Activated naive CD4-positive, alpha-beta T cell (primary cell): ENCODE measurements at places on chromosomes 7 and 10.

DNA sequence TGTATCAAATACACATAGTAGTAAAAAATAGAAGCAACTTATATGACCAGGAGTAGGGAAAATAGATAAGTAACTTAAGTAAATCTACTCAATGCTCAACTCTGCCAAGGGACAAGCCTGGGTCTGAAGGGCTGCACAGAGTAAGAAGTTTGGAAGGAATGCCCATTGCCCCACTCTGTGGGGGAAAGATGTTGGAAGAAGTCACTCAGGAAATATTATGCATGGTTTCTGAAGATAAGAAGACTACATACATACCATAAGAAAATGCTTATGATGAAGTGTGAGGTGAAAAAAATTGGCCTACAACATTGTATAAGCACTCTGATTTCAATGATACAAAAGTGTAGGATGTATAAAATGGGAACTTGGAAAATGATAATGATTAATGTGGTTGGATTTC is 54.0 kb downstream of the LAMB4 start:
- DNase-seq = no peak

GRCh38 chr7:113246738-113247137 is 128.4 kb upstream of the SMIM30 start:
- DNase-seq = no peak

DNA sequence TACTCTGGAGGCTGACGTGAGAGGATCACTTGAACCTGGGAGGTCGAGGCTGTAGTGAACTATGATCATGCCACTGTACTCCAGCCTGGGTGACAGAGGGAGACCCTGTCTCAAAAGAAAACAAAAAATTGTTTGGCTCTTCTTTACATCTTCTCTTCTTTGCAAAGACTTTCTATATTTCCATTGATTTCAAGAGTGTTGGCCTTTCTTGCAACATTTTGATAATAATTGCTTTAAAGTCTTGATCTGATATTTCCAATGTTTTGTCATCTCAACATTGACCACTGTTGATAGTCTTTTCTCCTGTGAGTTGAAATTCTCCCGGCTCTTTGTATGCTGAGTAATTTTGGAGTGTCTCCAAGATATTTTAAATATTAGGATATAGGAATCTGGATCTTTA is 17.8 kb upstream of the CLDN4 start:
- DNase-seq = no peak

DNA sequence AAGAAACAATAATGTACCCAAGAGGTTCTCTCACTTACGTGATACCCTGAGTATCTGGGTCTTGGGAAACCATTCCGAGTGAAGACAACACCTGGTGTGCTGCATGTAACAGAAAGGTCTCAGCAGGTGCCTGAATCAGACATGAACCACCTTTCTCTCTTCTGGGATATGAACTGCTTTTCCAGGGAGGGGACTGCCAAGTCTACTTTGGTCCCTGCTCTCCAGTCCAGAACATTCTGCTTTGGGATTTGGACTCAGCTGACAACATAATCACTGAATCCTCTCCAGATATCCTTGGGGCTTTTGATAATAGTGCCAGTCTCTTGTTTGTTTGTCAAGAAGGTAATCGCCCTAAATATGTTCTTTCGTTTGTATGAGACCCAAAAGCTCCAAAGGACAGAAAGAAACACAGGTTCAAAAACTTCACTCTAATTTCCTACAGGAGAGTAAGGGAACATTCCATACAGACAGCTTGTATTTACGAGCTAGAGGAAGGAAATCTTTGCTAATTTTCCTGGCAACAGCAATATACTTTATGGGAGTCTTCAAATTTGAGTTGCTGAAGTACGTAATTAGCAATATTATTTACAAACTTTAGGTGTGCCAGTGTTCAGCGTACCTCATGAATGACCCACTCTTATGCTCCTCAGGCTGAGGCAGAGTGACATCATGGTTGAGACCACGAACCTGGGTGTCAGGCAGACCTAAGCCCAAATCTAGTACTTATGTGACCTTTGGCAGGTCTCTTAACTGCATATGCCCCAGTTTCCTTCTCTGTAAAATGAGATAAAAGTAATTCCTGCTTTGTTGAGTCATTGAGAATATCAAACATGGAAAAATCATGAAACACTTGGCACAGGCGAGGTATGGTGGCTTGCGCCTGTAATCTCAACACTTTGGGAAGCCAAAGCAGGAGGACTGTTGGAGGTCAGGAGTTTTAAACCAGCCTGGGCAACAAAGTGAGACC is 5.4 kb downstream of the ABLIM1 start:
- no peak for DNase-seq

DNA sequence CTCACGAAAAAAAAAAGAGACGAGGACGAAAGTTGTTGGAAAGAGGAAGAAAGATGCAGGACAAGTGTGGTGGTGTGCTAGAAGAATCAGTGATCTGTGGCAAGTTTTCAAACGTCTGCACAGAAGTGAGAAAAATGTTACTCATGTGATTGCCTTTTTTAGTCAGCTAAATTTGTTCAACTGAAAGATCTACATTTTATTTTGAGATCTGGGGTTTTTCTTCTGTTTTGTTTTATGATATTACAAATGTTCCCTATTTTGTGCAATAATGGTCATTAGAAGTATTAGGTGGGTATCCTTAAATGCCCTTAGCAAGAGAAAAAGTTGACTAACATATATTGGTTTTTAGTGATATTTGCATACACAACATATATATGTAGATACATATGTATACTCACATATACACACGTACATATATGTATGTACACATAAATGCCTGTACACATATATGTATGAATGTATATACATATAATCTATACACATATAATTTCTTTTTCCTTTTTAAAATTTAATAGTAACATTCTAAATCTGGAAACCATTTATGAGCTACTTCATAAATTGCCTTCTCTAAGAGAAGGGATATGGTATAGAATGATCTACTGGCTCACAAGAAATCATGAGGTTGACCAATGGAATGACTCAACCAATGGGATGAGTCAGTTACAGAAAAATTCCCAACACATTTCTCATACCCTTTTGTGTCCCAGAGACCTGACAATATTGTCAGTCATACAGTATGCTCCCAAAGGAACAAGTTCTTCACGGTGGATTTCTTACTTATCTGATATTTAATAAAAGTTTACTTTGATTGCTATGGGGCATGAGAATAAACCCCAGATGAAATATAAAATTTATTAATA is 38.4 kb downstream of the SLC39A12 start:
- no peak for DNase-seq

DNA sequence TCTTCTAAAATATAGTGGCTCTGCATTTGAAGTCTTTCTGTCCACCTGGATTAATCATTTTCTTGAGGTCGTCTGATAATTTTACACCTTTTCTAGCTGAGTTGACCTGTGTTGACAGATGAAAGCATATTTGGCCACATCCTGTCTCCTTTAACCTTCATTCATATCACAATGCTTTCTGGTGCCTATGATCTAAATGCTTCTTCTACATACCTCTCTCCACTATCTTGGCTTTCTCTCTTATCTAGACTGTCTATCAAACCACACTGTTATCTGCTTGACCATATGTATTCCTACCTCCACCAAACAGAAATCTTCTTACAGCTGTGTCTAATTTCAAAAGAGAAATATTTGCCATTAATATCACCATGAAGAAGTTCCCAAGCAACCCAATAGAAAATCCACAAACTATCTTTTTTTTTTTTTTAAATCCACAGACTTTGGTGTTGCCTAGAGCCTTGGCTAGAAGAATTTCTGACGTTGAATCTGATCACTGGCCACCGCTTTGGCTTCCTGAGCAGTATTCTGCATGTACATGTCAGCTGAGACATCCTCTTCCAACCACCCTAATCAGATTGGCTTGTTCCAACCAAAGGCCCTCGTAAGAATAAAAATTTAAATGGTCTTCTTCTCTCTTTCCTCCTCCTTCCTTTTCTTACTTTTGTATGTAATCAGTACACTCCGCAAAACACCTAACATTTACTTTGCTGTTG is 66.3 kb upstream of the SP4 start:
- DNase-seq = no peak

DNA sequence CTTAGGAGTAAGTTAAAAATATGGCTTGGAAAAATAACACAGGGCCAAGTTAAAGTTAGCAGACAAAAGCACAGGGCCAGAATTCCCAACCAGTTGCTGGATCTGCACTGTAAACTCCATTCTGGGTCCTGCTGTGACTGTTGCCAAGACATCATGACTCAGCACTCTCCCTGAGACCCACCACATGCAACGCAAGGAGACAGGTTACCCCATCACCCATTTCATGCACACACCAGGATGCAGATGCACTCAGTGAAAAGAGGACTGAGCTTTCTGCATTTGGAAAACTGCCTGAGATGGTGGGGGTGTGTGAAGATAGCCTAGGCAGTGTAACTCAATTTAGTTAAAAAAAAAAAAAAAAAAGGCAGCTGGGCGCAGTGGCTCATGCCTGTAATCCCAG is 97.6 kb upstream of the ZNF438 start:
- no peak for DNase-seq

- no peak for DNase-seq
Measured at GRCh38 chr7:70420381-70420662, 711.6 kb upstream of the GALNT17 start.

- DNase-seq = no peak
Measured at GRCh38 chr7:33757050-33757449, 148.3 kb upstream of the BMPER start.

GRCh38 chr7:151699147-151699927 is 177.6 kb downstream of the PRKAG2 start:
- no peak for DNase-seq

DNA sequence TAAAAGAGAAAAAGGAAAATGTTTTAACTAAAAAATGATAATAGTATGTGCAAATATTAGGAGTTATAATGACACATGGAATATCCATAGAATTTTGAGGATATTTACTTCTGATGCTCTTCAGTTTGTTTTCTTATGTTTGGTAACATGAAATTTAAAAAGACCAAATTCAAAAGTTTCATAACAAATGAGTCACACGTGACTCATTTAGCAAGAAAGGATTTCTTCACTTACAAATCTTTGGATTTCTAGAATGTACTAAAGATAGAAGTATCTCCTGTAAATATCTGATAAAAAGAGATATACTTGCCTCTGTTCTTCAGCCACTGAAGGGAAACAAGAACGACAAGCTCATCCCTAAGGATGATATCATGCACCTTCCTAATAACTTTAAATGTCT is 774.5 kb upstream of the LRRTM3 start:
- no peak for DNase-seq

DNA sequence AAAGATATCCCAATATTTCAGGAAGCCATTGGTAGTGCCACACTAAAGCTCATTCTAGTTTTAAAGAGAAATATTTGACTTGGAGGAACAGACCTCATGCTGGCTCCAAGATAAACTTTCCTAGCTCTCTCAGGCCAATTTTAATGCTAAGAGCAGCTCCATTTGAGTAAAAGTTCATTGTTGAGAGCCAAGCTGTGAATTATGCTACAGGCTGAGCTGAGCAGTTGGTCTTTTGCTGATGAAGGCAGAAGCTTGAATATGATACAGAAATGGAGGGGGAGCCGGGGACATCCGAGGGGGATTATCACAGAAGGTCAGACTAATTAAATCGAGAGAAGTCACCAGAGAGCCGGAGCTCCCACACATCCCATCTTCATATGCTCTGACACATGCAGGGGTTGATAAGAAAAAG is 175.7 kb upstream of the AUTS2 start:
- DNase-seq = no peak

GRCh38 chr10:88528201-88528600 is 54.9 kb downstream of the RNLS start:
- DNase-seq = no peak

- DNase-seq = no peak
Measured at GRCh38 chr7:19352305-19352695, 207.1 kb upstream of the FERD3L start.

DNA sequence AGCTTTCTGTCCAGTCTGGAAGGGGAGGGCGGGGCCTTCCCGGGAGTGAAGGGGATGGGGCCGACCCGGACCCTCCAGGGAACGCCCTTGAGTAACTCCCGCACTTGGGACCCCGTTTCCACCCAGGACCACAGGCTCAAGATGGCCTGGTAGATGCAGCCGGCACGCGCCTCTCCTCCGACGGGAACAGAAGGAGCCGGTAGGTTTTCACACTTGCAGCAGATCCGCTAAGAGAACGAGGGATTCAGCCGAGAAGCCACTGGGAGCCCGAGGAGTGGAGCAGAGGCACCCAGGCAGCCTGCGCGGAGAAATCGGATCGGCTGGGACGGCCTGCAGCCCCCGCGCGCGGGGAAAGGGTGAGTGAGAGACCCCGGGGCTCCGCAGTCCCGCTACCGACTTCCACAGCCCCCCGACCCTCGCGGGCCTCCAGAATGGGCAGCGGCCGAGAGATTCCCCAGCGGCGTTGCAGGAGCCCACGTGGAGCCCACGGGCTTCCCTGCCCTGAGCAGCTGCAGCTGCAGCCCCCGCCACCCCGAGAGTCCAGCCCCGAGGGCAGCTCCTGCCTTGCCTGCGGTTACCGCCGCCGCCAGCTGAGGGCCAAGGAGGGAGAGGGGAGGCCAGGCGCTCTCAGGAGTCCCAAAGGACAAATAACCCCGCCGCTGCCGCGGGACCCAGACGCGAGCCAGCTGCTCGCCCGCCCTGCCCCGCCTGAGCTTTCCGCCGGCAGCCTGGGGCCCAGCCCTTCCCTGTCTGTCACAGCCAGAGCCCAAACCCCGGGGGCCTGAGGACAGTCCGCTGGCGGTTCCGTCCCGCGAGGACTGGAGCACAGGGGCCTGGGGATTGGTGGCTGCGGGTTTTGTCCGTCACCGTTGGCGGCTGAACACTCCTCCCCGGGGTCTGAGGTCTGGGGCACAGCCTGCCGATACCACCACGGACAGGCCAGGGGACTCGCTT is 21.8 kb downstream of the IFT22 start:
- DNase-seq = no peak

DNA sequence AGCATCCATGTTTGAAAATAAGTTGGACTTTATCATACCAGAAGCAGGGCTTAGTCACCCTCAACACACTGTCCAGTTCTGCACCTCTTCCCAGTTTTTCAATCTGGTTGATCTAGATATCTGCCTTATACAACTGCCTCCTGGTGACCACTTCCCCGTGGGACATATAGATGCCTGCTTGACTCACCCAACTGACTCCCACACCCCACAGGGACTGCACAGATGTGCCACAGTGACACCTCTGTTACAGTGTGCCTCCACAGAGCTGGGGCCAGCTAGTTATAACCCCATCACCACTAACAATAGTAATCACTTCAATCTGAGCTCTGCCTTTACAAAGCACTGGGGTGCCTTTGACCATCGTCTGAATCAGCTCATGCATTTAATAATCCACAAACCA is 82.6 kb upstream of the AOAH start:
- DNase-seq = no peak

GRCh38 chr7:120720317-120720716 is 137.6 kb downstream of the TSPAN12 start:
- no peak for DNase-seq
